ENCODE measurements at places on chromosomes 11 and 22.

DNA sequence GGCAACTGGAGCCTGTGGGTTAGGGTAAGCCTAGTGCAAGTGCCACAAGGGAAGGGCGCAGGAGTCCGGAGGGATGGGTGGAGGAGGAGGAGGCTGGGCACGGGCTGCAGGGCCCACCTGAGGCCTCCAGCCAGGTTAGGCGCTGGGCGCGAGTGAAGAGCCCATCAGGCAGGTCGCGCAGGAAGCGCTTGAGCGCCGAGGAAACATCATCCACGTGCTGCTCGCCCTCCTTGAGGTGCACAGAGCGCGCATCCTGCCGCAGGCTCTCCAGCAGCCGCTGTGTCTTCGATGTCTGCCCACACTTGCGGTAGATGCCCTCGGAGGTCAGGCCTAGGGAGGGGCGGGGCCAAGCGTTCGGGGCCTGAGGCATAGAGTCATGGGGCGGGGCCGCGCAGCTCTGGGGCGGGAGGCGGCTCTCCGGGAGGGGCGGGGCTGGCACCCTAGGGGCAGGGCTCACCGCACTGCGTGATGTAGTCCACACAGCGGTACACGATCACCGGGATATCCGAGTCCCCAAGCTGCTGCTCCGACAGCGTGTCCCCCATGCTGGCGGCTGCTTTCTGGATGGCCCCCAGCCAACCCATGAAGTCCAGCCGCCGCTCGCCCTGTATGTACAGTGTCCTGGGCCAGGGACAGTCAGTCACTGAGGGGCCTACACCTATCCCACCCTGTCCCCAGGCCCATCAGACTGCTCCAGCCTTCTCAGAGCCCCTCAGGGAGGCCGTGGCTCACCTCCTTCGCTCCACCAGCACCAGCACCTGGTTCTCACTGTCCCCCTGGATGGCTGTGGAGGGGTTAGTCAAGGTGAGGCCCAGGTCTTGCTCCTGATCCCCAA is 22.9 kb upstream of the PDE2A start:
- DNase-seq: no peak

GRCh38 chr11:69567951-69568808 is 72.8 kb upstream of the CCND1 start:
- no peak for DNase-seq

GRCh38 chr11:78371221-78371891 is 46.3 kb downstream of the GAB2 start:
- no peak for DNase-seq

- DNase-seq: no peak
Observed at GRCh38 chr11:130180896-130181294, 21.3 kb downstream of the ST14 start.

- DNase-seq: peak; percentile 30
Observed at GRCh38 chr11:14374922-14375830, 16.2 kb upstream of the RRAS2 start.

DNA sequence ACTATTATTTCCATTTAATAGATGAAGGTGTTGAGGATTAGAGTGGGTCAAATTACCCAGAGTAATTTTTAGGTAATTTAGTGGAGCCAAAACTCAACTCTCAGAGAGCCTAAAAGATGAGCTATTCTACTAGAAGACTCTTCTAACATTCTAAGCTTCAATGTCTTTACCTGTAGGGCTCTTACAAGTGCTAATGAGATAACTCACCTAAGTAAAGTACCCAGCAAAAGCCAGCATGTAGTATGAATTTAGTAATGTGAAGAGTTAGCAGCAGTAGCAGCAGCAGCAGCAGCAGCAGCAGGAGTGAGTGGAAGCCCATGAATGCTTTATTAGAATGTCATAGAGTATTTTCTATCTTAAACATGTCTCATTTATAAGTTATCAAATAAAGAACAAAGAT is 1239.2 kb downstream of the FAM181B start:
- no peak for DNase-seq

DNA sequence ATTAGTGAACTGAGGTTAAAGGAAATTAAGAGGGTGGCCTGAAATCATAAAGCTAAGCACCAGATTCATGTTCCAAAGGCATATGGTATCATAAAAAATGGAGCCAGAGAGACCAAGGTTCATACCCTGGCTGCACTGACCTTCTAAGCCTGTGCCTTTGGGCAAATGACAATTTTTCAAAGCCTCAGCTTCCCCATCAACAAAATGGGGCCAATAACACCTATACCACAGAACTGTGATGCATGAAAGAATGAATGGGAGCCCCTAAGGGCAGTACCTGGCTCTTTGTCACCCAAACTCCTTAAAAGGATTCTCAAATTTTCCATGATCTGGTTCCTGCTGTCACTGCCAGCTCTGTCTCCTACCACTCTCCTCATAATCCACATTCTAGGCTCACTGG is 72.5 kb downstream of the RAB30 start:
- DNase-seq: no peak

DNA sequence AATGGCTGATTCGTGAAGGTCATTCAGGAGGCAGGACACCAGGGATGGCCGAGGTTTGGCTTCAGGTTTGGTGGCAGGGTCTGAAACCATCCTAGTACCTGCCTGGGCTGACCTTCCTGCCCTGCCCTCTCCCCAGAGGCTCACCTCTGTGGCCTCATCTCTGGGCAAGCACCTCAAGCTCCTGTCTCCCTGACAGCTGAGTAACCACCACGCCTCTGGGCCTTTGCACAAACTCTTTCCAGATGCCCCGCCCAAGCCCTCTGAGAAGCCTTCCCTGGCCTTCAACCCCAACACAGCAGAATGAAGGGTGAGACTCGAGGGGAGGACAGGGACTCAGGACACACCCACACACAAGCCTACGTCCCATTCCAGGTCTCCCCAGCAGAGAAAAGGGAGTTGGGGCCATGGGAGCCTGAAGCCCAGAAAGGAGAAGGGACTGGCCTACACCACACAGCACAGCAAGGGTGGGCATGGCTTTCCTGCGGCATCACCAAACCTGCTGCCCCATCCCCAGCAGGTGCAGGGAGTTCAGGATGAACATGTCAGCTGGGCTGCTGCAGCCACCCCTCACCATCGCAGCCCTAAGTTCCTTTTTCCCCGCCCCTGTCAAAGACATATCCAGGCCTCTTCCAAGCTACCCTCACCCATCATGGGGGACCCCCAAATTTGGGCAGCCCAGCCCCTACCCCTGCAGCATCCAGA is 2.4 kb downstream of the SHISA8 start:
- no peak for DNase-seq

- no peak for DNase-seq
Observed at GRCh38 chr11:126834149-126834548, 166.4 kb downstream of the KIRREL3 start.

- DNase-seq: no peak
Observed at GRCh38 chr11:48013269-48013901, 33.0 kb downstream of the PTPRJ start.

GRCh38 chr11:65968600-65969482 is 7.3 kb downstream of the SART1 start:
- DNase-seq: no peak

DNA sequence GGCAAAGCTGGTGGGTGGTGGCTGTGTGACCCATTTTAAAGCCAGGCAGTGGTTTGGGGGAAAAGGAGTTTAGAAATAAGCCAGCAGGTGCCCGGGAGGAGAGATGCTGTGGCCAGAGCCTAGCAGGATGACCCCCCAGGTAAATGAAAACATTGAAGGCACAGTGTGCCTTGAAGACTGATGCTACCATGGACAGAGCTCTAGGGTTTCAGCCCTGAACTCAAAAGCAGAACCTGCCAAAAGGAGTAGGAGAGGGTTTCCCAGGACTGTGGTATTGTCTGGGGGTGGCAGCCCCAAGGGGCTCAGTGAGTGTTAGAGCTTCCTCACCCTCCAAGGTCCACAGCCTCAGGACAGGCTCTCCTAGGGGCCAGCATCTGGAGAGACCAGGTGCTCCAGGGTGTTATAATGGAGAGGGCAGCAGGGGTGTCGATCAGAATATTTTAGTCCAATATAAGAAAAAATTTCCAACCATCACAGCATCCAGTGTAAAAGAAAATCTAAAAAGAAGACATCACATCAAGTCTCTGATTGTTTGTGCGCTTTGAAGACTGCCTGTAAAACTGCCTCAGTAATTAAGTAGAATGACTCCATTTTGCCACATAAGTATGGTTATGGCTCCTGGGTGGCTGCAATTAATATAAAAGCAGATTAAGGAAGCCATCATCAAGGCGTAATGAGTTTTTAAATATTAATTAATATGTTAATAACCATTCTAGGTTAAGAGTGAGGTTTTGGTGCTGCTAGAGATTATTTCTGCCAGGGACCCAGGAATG is 88.6 kb upstream of the LMO1 start:
- DNase-seq: no peak

DNA sequence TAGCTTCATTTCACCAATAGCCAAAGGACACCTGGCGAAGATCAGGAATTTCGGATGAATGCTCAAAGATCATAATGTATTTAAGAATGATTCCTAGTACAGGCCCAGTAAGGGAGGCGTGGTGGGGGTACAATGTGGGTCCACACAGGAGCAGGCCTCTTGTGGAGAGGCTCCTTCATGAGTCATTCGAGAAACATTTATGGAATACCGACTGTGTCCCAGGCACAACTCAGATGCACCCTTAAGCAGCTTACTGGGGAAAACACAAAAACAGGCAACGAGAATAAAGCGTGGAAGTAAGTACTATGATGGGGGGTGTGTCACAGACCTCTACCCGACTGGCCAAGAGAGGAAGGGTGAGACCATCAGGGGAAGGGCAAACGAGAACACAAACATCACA is 44.5 kb downstream of the SMCO4 start:
- DNase-seq: no peak

DNA sequence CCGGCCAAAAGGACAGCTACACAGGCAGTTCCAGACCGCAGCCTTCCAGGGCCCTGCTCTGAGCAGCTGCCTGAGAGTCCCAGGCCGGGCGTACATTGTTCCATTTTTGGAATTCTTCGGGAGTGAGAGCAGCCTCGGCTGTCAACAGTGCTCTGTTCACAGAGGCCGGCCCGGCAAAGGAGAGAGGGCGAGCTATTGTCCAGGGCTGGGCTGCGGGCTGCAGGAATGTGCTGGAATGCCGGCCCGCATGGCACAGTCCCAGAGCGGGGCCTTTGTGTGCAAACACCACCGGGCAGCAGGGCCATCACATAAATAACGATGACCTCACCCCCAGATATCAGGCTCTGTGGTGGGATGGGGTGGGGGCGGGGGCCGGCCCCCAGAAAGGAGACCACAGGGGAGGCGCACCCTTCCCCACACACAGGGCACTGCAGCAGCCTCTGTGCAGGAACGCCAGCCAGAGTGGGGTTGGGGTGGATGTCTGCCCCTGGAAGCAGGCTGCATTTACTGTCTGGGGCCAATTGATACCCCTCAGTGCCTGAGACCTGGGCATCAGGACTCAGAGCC is 15.8 kb downstream of the LINC01488 start:
- no peak for DNase-seq

DNA sequence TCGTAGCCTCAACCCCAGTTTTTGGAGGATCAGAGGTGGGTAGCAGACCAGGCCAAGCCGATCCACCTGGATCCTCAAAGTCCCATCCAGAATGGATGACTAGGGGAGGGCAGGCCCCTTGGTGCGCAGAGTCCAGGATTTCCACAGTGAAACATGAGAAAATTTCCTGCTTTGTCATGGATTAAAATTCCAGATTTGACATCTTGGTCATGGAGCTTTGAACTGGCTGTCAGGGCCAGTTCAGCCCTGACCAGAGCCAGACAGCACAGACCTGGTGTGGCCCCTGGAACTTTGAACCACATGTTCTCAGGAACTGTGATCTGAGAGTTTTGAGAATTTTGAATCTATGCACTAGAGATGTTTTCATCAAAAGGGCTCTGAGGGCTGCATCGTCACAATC is 177.5 kb downstream of the MN1 start:
- DNase-seq: no peak

GRCh38 chr11:58647866-58648265 is 25.4 kb downstream of the CNTF start:
- no peak for DNase-seq

DNA sequence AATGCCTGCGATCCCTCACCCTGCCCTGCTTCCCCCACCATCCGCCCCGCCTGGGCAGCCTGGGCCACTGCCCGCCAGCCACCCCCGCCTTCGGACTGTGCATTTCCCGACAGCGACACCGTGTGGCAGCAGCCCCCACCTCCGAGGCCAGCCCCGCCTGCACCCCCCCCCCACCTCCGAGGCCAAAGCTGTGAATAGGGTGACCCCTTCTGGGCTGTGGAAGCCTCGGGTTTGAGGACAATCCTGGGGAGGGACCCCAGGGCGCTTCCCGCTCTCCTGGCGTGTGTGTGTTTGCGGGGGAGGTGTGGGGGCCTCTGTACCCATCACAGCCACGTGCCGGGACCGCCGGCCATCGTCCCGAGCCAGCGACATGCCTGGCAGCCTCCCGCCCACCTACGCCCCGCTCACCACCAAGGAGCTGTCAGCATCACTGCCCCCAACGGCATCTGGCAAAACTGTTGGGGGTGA is 33.8 kb upstream of the PPARA start:
- DNase-seq: peak; percentile 92

DNA sequence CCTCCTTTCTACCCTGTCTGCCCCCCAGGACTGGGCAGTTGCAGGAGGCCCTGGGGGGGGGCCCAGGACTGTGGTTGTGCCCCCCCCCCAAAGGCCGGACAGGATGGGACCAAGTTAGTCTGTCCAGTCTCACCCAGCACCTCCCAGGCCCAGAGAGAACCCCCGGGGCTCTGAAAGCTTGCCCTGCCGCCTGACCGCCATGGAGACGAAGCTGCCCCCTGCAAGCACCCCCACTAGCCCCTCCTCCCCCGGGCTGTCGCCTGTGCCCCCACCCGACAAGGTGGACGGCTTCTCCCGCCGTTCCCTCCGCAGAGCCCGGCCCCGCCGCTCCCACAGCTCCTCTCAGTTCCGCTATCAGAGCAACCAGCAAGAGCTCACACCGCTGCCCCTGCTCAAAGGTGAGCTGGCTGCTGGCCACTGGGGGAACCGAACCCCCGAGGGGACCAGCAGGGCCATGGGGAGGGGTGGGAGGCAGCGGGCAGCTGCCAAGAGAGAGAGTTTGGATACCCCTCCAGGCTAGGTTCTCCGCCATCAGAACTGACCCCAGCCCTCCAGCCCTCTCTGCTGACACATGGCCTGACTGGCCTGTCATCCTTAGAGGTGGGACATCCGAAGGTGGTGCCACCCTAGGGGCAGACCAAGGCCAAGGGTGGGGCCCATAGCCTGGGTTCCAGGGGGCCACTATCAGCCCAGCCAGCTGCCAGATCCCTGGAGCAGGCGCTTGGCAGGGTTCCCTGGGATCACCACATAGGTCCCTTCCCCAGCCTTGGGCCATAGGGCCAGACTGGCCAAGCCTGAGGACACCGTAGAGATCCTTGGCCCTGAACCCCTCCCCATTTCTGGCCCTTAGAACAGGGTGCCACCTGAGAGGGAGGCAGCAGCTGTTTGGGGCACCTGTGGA is 1.3 kb downstream of the PPP2R5B start:
- no peak for DNase-seq

Data from HEK293T (cell line).